ENCODE measurements at places on chromosomes 7 and 10.

DNA sequence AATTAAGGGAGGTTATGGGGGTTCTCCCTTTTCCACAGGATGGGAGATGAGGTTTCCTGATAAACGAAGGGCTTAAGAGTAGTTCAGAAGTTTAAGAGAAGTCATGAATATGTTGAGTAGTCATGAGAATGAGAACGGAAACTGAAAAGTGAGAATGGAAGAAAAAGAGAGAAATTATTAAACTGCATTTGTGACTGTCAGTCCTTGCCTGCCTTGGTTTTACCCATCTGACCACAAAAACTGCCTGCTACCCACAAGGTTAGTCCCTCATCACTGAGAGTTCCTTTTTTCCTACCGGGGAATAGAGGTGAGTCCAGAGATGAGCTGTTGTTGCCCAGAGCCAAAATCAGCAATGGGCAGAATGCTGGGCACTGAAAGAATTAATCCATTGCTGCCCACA, 174.1 kb upstream of the BET1 start:
- DNase-seq, result no peak

DNA sequence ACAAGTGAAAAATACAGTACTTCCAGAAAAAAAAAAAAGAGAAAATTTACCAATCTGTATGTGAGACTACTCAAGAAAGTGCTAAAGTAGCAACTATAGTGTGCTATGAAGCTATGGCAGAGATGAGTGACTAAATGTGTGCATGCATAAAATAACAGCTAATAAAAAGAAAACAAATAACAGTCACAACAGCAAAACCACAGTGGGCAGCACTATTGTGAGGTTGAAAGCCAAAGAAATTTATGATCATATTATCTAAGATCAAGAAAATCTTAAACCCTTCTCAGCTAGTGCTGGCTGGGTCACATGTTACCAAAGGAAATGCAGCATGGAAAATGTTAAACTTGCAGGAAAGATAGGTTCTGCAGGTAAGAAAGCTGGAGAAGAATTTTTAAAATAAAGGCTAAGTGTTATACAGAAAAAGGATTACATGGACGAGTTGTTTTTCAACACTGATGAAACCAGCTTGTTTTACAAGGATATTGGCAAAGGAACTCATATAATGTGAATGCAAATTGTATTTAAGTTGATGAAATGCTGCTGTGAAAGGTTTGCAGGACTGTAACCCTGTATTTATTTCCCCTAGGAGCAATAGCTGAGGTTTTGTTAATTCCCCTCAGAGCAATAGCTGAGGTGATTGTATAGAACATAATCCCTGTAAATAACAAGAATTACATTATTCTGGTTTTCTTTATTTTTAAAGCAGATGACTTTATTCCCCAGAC, 15.6 kb upstream of the OR2A5 start:
- no peak for DNase-seq

DNA sequence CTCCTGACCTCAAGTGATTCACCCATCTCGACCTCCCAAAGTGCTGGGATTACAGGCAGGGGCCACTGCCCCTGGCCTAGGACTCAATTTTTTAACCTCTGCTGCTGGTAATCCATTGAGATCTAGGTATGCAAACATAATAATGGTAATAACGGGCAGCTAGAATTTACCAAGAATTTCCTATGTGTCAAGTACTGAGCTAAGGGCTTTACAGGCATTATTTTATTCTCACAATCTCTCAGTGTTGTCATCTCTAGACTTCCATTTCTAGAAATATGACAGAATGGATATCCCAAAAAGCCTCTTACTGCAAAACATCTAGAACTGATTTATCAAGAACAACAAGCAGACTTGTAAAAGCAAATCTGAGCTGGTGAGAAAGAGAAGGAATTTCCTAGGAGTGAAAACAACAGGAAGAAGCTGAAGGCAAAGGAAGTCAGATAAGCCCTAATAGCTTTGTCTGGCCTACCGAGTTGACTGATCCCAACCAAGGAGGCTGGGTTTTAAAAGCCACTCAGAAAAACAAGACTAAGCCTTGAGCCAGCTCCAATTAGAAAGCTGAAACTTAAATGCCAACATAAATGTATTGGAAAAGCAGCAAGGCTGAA, 70.6 kb downstream of the CCDC71L start:
- DNase-seq, result no peak

GRCh38 chr7:107206706-107207105, 37.9 kb downstream of the HBP1 start:
- DNase-seq, result no peak

DNA sequence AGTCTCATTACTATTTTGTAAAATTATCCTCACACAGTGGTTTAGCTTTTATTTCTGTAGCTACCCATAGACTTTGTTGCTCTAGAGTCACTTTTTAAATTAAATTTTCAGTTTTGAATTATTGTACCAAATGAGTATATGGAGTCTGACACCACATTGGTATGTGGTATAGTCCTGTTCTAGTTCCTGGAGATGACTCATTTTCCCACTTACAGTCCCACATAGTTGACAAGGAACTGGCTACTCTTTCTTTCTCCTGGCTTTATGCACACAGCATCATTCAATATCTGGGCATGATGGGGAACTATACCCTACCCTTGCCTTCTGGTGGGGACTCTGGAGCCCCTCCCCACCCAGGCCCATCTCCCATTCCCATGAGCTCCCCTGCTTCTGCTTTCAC, 92.6 kb upstream of the RAB11FIP2 start:
- DNase-seq, result no peak

DNA sequence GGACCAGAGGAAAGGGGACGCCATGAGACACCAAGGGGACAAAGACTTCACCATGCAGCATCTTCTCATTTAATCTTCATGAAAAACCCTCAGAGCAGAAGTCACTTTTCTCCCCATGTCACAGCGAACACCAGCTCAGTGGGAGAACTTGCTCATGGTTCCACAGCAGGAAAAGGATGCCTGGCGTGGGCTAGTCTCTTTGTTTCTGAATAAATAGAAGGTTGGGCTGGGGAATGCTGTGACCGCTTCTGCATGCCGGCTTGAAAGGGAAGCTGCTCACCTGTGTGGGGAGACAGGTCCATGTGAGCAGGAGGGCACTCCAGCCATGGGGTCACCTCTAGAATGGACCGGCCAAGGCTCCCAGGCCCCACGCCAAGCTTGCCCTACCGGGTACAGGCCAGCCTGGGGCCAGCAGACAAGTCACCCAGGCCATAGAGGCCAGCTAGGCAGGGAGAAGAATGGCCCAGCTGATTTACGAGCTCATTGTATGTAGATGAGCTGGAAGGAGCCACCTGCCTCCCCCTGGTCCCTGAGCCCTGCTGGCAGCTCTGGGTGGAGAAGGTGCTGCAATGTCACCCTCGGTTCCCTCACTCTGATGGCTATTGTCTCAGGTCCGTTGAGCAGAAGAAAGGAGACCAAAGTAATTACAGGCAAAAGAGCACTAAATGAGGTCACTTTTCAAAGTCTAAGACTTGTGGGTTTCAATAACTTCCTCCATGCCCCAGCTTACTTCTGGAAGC, 82.0 kb upstream of the PDZD8 start:
- no peak for DNase-seq

GRCh38 chr7:131274986-131275385, 52.7 kb upstream of the MKLN1 start:
- DNase-seq, result no peak

- no peak for DNase-seq
Measured at GRCh38 chr7:16421333-16422102, at the start of gene CRPPA. Gene CRPPA (minus strand): TSS chr7:16421538. CDS start chr7:16421322, 216 bp downstream.

DNA sequence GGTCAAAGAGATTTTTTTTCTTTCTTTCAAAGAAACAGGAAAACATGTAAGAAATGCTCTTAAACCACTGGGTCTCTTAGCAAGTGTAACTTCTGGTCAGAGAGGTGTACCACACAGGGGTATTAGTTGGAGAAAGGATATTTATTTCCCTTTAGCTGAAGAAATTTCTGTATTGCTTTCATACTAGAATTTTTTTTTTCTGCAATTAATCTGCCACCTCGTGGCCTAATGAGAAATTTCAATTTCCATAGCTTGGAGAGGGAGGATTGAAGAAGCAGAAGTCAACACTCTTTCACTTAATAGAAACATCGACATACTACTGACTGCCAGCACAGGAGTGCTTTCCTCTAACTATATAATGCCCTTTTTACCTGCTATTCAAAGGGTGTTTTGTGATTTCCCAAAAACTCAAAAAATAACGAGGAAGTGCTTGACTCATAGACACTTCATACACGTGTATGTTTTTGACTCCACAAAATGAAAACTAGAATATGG, 177.6 kb upstream of the NAMPT start:
- no peak for DNase-seq

GRCh38 chr10:31404640-31405039, 85.6 kb downstream of the ZEB1 start:
- no peak for DNase-seq

DNA sequence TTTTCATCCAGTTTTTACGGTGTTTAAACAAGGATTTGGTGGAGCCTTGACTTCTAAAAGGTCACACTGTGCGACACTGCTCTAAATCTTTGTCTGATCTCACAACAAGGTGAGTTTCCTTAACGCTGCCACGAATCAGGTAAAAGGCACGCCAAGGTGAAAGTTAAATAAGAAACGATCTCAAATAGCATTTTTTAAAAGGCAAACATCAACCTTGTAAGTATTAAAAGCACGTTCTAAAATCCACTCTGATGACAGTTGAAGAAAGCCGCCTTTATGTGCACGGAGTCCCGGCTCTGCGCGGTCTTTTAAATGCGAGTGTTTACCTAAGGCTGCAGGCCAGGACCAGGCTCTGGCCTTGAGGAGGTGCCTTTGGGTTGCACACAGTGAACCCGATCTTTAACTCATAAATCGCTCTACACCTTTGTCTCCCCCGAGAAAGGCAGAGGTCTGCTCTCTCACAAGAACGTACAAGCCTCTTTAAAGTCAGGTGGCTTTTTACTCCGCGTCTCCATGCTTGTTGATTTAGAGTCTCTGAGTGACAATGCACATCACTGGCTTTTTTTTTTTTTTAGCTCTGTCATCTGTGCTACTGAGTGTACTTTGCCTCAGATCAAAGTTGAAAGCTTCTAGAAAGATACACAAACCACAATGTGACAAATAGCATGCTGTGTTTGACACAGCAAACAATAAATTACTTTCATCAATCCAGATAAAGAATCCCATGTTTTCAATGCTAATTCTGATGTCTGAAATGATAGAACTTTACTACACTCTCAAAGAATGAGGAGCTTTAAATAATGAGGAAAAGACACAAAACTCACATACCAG, 25.9 kb upstream of the RNF32 start:
- DNase-seq, result no peak

- DNase-seq, result no peak
Measured at GRCh38 chr10:82294874-82295378, 419.9 kb downstream of the NRG3 start.

Measured in stimulated activated CD4-positive, alpha-beta T cell treated with anti-CD3 and anti-CD28 coated beads, Interleukin-1b, Interleukin-23, amount 100 ng/mL, for 1 hour (primary cell).